Activated CD8-positive, alpha-beta memory T cell treated with anti-CD3 and anti-CD28 coated beads, Interleukin-2, amount 50 U/mL, for 4 hours (primary cell): ENCODE measurements at places on chromosomes 2 and 18.

GRCh38 chr2:202114795-202115194, 41.7 kb downstream of the KIAA2012 start:
- DNase-seq = no peak

DNA sequence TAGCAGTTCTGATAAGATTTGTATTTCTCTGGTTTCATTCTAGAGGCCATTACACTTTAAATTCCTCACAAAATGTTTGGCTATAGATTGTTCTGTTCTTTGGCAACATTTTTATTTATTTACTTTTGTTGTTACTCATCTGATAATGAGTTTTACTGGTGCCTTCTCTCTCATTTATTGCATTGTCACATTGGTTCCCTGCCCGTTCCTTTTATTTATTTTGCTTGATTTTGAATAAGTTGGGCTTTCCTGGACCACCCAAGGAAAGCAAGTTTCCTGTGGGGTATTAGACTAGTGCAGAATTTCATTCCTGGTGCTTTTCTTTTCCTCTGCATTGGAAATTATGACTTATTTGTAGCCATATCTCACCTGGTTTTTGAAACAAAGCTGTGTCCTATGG, 232.0 kb downstream of the SOCS6 start:
- no peak for DNase-seq

DNA sequence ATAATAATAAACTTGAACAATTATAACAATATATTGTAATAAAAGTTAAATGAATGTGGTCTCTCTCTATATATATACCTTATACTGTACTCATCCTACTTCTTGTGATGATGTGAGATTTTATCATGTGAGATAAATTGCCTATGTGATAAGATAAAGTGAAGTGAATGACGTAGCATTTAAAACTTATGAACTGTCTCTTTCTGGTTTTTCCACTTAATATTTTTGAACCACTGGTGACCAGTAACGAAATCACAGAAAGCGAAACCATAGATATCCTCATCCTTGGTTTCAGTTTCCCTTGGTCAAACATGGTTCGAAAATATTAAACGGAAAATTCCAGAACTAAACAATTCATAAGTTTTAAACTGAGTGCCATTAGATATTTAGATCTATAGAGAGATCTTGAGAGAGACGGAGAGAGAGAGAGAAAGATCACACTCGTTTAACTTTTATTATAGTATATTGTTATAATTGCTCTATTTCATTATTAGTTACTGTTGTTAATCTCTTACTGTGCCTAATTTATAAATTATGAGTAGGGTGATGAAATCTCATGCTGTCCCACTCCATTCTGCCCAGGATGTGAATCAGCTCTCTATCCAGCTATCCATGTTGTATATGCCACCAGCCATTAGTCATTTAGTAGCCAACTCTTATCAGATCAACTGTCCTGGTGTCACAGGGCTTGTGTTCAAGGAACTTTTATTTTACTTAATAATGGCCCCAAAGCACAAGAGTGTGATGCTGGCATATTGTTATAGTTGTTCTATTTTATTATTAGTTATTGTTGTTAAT, 156.8 kb downstream of the THADA start:
- no peak for DNase-seq

GRCh38 chr2:223945755-223946154, 620 bp upstream of the WDFY1 start:
- DNase-seq = no peak

- DNase-seq = no peak
These were observed 2.0 kb downstream of the KIF3C start for GRCh38 chr2:25980076-25980887.

DNA sequence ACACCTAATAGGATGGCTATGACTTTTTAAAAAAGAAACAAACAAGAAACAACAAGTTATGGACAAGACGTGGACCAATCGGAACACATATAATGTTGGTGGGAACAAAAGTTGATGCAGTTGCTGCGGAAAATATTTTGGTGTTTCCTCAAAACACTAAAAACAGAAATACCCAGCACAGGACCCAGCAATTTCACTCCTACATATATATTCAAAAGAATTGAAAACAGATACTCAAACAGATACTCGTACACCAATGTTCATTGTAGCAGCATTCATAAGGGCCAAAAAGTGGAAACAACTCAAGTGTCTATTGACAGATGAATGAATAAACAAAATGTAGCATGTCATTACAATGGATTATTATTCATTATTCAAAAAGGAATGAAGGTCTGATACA, 12.1 kb downstream of the CCDC141 start:
- DNase-seq = no peak

DNA sequence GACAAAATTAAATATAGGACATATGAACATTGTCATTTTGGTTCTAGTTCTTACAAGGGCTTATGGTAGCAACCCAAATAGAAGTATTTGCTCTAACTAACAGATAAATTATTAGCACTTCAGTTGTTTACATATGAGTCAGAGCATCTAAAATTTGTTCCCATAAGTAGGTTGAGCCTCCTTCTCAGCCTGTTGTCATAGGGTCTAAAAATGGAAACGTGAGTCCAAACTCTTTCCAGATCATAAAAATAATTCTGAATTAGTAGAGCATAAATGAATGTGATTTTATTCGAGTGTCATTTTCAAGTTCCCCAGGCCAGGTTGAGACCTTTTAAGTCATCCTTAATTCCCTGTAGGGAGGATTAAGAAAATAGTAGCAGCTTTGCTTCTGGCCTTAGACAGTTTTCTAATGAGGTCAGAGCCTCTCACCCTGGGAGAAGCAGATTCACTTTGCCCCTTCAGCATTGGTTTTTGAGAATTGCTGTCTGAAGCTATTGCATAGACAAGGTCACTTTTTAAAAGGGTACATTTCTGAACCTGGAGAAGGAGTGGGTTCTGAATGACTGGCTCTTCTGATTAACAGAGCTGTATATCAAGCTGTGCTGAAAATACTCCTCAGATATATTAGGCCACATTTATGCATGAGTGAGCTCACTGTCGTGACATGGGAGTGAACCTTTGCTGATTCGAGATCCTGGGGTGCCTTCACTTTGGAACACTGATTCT, 164.3 kb downstream of the NEDD4L start:
- no peak for DNase-seq
